ENCODE measurements at places on chromosomes 7 and 10.

GRCh38 chr10:127492607-127493250 lies 56.4 kb upstream of the NPS start:
- DNase-seq = no peak

- no peak for DNase-seq
These were observed 9.1 kb upstream of the DENND2A start for GRCh38 chr7:140649556-140650205.

DNA sequence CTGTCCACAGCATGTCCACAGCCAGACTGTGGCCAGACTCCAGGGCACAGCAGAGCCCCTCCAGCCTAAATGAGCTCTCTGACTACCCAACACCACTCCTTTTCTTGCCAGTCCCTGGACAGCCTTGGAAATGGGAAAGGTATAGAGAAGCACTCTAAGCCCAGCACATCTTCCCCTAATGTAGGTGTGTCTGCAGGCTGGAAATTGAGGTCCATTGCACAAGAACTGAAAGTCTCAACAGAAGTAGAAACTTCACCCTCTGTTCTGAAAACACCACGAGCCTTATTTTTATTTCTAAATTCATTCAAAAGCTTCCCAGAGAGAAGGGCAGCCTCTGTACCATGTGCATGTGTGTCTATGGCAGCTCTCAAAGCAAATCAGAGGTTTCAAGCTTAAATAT lies 3.7 kb upstream of the KCNMA1 start:
- DNase-seq = no peak

- no peak for DNase-seq
These were observed 213.1 kb downstream of the PCDH15 start for GRCh38 chr10:54587971-54588370.

- DNase-seq = no peak
These were observed 21.8 kb downstream of the IFT22 start for GRCh38 chr7:101299511-101300464.

GRCh38 chr10:110609605-110610004 lies 34.5 kb upstream of the RBM20 start:
- DNase-seq = no peak

- no peak for DNase-seq
These were observed 128.6 kb downstream of the SKIDA1 start for GRCh38 chr10:21396889-21397288.

DNA sequence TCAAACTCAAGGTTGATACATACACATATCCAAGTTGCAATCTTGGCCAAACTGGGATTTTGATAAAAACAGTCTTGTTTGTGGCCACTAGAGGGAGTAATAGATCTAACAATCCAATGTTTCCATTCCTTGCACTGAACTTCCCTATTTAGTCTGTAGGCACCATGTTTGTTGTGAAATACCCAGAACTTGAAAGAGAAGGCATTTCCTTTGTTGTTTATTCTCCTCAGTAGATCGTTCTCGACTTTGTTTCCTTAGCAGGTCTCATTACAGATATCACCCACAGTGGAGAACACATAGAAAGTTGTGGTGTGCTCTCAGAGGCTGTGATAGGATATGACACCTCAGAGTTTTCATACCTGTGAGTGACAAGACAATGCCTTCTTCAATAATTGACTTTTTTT lies 70.3 kb upstream of the MXI1 start:
- no peak for DNase-seq

DNA sequence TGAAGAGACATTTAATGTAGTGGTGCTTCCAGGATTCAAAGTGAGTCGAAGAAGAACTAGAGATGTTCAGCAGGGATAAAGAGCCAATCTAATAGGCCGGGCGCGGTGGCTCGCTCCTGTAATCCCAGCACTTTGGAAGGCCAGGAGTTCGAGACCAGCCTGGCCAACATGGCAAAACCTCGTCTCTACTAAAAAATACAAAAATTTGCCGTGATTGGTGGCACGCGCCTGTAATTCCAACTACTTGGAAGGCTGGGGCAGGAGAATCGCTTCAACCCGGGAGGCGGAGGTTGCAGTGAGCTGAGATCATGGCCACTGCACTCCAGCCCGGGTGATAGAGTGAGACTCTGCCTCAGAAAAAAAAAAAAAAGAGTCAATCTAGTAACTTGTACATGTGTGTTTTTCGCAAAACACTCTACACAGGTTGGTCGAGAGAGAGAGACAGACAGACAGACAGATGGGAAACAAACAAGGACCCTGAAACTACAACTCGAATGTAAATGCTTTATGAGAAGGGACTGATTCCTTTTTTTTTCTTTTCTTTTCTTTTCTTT lies 775 bp downstream of the ABCB8 start:
- DNase-seq = no peak

DNA sequence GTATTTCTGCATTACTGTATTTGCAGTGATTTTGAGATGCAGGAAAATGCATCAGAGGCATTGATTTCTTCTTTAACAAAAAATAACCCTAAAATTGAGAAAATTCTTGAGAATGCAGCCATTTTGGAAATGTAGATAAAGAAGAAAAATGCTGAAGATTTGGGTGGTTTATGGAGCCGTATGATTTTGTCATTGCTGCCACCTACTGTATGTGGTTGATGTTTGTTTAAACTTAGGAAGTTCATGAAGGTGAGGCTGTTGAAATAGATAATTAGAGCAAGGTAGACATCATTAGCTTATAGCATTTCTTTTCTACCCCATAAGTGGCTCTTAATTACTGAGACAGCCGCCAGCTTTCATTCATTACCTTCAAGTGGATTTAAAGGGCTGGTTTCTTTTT lies 92.1 kb upstream of the SAMD8 start:
- DNase-seq = no peak

- DNase-seq = no peak
These were observed 496.2 kb upstream of the ZMIZ1 start for GRCh38 chr10:78572565-78572964.

- peak; percentile 72 for DNase-seq
These were observed 9.3 kb upstream of the TSPAN14 start for GRCh38 chr10:80444646-80445319.

GRCh38 chr7:129385116-129385515 lies 49.1 kb upstream of the STRIP2 start:
- no peak for DNase-seq

DNA sequence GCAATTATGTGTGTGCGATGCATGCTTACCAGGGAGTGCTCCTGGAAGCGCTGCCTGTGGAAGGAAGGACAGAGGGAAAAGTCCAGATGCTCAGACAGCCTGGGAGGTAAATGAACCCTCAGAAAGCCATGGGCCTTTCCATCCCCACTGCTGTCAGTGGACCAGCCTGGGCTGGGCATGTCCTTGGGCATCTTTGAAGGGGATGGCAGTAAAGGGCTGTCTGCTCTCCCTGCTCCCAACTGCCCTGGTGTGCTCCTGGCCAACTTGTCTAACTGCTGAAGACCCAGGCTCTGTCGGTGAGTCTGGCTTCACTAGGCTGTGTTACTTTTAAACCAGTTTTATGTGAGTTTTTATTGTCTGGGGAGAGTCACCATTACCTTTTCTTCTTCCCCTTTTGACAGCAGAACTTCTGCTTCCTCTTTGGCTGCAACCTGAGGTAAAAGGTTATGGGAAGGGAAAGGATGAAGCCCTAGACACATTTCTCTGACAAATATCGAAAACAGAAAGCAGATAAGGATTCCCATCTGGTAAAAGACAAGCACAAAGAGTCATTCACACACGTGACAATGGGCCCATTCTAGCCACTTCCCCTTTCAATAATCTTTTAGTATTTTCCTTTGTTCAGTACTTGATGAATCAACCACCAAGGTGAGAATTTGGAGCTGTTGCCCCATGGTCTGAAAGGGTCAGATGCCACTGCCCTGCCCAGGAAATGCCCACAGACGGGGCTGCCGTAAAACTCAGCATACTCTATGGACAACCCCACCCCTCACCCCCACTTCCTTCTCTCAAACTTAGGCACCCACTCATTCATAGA lies 27.6 kb upstream of the PIK3AP1 start:
- no peak for DNase-seq

GRCh38 chr7:157335991-157336382 lies 817 bp upstream of the DNAJB6 start:
- DNase-seq = no peak

DNA sequence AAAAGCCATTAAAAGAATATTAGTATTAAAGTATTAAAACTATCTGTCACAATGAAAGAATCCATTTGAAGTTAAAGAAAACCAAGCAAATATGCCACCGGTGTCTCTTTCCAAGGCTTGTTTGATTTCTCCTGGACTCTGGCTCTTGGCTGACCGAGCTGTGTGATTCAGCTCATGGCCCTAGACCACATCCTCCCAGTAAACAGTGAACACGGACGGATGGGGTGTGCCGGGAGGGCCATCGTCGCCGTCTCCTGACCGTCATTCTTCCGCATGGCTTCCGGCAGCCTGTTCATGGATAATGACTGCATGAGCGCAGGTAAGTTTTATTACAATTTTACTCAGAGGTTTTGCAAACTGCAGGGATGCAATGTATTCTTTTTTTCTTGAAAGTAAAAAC lies 218.5 kb downstream of the DNAJB6 start:
- no peak for DNase-seq

- DNase-seq = no peak
These were observed 82.6 kb downstream of the ANLN start for GRCh38 chr7:36472141-36472729.

- no peak for DNase-seq
These were observed 108.7 kb downstream of the NRBF2 start for GRCh38 chr10:63241841-63242281.

DNA sequence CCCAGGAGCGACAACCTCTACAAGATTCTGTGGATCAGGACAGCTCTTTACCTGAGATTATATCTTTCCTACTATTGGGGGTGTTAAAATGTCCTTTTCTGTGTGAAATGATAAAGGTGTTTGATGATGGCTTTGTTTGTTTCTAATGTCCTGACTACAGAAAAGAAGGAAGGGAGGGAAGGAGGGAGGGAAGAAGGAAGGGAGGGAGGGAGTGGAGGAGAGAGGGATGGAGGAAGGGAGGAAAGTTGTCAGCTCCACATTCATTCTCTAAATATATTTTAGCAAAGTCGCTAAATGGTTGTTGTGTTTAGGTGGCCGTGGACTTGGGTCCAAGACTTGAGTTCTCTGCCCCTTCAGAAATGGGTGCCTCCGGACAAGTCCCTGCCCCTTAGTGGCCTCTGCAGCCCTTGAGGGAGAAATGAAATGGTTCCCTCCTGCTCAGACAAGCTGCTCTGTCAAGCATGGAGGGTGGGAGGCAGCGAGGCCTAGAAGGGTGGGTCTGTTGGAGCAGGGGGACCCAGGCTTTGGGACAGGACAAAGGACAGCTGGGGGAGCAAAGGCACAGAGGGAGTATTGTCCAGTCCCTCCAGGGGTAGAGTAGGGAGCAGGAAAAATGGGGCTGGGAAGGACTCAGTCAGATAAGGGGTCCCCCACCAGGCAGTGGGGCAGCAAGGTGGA lies 4.4 kb downstream of the RGS10 start:
- DNase-seq = no peak

DNA sequence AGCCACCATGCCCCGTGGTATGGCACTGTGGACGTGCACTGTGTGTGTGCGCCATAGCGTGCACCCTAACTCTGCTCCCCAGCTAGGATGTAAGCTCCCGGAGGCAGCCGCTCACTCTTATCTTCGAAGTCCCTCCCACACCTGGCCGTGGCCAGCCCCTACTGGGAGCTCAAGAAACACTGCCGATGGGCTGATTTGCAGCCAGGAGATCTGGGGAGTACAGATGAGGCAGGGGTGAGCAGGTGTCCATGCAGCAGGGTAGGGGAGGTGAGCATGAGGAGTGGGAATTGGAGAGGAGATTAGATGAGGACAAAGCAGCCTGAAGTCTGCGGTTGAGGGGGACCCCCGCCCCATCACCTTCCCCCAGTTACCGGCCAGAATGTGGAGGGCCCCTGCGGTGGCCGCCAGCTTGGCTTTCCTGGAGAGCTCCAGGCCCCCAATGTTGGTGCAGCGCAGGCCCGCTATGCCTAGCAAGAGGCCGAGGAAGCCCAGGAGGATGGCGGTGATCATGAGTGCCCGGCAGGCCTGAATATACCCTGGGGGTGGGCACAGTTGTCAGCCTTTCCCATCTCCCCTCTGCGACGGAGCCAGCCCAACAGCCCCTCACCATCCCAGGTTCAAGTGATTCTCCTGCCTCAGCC lies 3.6 kb downstream of the CLDN15 start:
- no peak for DNase-seq

GRCh38 chr7:116547347-116547746 lies 22.5 kb downstream of the CAV1 start:
- no peak for DNase-seq

- no peak for DNase-seq
These were observed 49.9 kb downstream of the SIRT1 start for GRCh38 chr10:67934336-67934735.

DNA sequence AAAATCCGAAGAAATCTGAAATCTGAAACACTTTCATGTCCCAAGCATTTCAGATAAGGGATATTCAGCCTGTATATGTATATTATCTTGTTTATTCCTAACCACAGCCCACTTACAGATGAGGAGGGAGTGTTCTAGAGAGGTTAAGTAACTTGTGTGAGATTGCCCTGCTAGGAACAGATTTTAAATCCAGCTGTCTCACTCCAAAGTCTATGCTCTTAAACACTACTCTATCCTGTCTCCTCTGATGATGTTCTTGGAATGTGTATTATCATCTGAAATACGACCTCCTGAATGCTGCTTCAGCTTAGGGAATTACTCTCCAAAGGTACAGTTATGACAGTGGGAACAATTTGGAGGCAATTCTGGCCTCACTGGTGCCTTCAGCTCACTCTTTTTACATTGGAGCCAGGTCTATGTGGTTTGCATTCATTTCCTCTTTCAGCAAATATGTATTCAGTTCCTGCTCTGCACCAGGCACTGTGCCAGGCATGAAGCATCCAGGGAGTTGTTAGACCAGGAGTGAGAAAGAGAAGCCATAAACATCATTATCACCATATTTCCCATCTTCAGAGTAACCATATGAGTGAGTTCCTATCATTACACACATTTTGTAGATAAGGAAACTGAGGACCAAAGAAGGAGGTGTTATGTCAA lies 70.2 kb downstream of the NOC3L start:
- no peak for DNase-seq

GRCh38 chr7:131945313-131945911 lies 389.0 kb upstream of the PODXL start:
- DNase-seq = peak; percentile 5

GRCh38 chr7:46291050-46291438 lies 370.0 kb upstream of the IGFBP3 start:
- DNase-seq = no peak

- DNase-seq = no peak
These were observed 126.6 kb upstream of the PARD3 start for GRCh38 chr10:34941471-34942357.

DNA sequence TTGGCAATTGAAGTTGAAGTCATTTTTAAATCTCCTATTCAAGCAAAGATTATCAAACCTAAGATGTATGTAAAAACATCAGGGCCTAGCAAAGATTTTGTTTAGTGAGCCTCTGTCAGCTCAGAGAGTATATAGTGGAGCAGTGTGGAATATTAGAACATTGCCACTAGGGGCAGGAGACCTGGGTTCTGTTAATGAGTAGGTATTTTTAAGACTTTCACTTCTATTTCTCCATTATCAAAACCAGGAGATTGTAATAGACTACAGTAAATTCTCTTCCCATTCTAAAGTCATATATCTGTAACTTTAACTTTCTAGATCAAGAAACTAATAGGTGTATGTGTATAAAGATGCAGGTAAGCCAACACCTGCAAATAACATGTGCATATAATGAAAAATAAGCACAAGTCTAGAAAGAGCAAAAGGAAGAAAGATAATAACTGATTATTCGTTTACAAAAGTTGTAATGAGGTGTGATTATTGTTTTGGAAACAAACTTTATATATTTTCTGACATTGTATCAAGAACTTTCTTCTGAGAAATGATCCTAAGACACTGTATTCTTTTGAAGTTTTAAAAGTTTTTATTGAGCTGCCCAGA lies 64.4 kb downstream of the KCND2 start:
- no peak for DNase-seq

Data from stimulated activated CD4-positive, alpha-beta T cell treated with anti-CD3 and anti-CD28 coated beads, Interleukin-4, amount 100 ng/mL, for 24 hours (primary cell).